ENCODE measurements at places on chromosomes 12 and 14. TPM values are rescaled to one million over a fixed set of nuclear protein-coding genes. Genes with fewer than 3 reads are reported as not detected.

- no peaks in the 10 kb centered on the region for H3K4me1 ChIP-seq
- H3K27me3 ChIP-seq, result no peaks in the 10 kb centered on the region
- no peak overlapping the region for H3K27ac ChIP-seq
- no peak overlapping the region for H3K4me3 ChIP-seq
- H3K36me3 ChIP-seq, result no peaks in the 10 kb centered on the region
Observed at GRCh38 chr12:48601013-48601756, 31.3 kb upstream of the LALBA start.

The APOLD1 gene
- 5.2 TPM for total RNA-seq

The ABHD12B gene
- not detected for total RNA-seq

The SIRT4 gene
- not detected for total RNA-seq

The SLC10A1 gene
- total RNA-seq, result not detected

DNA sequence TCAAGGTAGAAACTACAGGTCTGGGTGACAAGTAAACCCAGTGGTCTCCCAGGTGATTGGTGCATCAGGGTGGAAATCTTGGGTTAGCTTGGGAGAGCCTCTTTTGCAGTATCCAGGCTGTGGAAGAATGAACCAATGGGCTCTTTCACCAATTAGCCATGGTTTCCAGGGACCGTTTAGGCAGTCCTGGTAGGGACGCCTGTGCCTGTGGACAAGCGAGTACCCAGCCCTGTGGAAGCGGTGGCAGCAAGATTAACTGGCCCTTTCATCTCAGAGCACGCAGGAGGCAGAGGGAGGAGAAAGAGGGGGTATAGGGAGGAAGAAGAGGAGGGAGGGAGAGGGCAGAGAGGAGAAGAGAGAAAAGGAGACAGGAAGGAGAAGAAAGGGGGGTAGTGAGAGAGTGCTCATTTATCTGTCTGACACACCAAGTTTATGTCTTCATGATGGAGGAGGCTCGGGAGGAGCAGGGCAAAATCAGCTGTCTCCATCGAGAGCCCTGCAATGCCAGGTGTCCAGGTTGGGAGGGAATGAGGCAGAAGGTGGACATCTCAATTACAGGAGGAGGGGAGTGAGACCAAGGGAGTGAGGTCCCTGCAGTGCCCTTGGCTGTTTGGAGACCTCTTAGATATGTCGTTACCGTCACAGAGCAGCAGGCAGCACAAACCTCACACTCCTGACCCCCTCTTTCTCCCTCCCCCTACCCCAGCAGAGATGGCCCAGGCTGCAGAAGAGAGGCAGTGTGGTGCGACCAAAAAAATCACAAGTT lies 4.6 kb upstream of the ZDHHC22 start:
- H3K4me3 ChIP-seq, result no peak overlapping the region
- peaks cover 62% of the 10 kb centered on the region for H3K27me3 ChIP-seq
- DNase-seq, result no peak

- no peaks in the 10 kb centered on the region for H3K27me3 ChIP-seq
- H3K4me1 ChIP-seq, result peaks cover 12% of the 10 kb centered on the region
- H3K36me3 ChIP-seq, result no peaks in the 10 kb centered on the region
- DNase-seq, result no peak
- H3K4me3 ChIP-seq, result no peak overlapping the region
- no peak overlapping the region for H3K27ac ChIP-seq
Observed at GRCh38 chr14:69356903-69357543, 41.1 kb downstream of the ERH start.

- H3K4me3 ChIP-seq, result no peak overlapping the region
- H3K27me3 ChIP-seq, result no peaks in the 10 kb centered on the region
- DNase-seq, result no peak
- H3K4me1 ChIP-seq, result peaks cover 16% of the 10 kb centered on the region
- peaks cover 37% of the 10 kb centered on the region for H3K36me3 ChIP-seq
Observed at GRCh38 chr12:109989380-109989779, 6.8 kb downstream of the GIT2 start.

DNA sequence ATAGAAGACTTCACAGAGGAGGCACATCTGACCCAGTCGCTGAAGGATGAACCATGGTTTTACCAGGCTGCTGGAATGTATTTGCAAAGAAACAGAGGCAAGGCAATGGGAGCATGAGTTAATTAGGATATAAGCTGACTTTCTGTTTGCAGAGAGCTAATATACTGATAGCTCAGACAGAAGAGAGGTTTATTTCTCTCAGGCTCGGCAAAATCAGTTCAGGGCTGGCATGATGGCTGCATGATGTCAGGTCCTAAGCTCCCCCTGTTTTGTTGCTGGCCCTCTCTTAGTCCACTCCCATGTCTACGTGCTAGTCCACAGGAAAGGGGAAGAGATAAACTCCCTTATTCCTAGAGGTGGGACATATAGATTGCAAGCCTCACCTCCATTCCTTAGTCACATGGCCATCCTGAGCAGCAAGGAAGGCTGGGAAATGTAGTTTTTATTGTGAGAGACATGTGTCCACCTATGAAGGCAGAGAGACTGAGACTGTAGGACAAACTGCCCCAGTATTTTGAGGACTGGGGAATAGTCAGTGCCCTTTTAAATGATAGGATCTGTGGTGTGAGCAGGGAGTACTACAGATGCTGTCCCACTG lies 224.5 kb downstream of the VRK1 start:
- H3K4me1 ChIP-seq, result no peaks in the 10 kb centered on the region
- no peaks in the 10 kb centered on the region for H3K27me3 ChIP-seq
- H3K27ac ChIP-seq, result no peak overlapping the region
- no peaks in the 10 kb centered on the region for H3K36me3 ChIP-seq

The ITGB7 gene
- 1.4 TPM for total RNA-seq

GRCh38 chr12:40010899-40011774 lies 94.7 kb downstream of the SLC2A13 start:
- H3K4me1 ChIP-seq, result no peaks in the 10 kb centered on the region
- no peaks in the 10 kb centered on the region for H3K36me3 ChIP-seq
- no peaks in the 10 kb centered on the region for H3K27me3 ChIP-seq
- no peak overlapping the region for H3K27ac ChIP-seq
- H3K4me3 ChIP-seq, result peak overlapping the region; percentile 55

The PMCH gene
- total RNA-seq, result not detected

The CD69 gene
- total RNA-seq, result not detected

The GLS2 gene
- total RNA-seq, result not detected

GRCh38 chr12:14289601-14290000 lies 75.9 kb upstream of the ATF7IP start:
- DNase-seq, result no peak
- H3K36me3 ChIP-seq, result no peaks in the 10 kb centered on the region
- no peak overlapping the region for H3K27ac ChIP-seq
- no peaks in the 10 kb centered on the region for H3K27me3 ChIP-seq

DNA sequence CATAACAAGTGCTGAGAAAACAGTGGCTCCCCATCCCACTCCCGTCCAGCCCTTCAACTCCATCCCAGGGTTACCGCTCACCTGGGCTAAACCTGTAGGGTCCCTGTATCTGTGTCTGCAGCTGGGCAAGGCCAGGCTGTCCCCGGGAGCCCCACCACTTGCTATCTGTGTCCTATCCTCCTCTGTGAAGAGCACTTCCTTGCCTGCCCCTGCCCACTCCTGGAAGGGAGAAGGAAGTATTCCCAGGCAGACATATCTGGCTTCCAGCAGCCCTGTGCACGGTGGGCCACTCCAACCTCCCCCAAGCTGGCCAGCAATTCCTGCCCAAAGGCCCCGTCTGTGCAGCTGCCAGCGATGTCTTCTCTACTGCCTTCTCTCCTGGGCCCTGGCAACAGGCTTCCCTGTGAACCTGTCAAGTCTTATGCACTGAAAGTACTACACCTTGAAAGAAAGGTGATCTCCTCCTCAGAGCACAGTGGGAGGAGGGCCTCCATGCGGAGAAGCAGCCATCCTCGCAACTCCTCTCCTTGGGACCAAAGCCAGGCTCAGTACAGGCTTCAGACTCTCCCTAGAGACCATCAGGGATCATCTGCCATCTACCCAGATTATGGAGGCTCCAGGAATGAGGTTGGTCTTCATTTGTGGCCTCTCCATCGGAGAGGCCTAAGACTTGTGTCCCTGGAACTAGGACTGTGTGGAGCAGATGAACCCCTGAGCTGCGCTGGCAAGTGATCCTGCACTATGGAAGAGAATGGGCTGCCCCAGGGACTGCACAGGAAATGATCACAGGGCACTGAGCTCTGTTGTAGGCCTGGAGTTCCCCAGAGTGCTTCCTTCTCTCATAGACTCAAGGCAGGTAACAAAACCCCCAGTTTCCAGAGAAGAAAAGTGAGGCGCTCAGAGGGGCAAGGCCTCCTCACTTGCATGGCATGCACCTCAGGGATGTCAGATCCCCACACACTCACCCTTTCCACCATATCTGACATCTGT lies 663.6 kb downstream of the BCL11B start:
- H3K27ac ChIP-seq, result no peak overlapping the region
- no peak overlapping the region for H3K4me3 ChIP-seq

GRCh38 chr12:38825006-38825405 lies 80.4 kb downstream of the CPNE8 start:
- H3K36me3 ChIP-seq, result no peaks in the 10 kb centered on the region
- H3K4me1 ChIP-seq, result no peaks in the 10 kb centered on the region
- no peak overlapping the region for H3K27ac ChIP-seq
- DNase-seq, result no peak
- H3K27me3 ChIP-seq, result no peaks in the 10 kb centered on the region

The TGM1 gene
- total RNA-seq, result 1.3 TPM

The P2RX7 gene
- 0.54 TPM for total RNA-seq
